ENCODE measurements at places on chromosomes 11 and 22.

DNA sequence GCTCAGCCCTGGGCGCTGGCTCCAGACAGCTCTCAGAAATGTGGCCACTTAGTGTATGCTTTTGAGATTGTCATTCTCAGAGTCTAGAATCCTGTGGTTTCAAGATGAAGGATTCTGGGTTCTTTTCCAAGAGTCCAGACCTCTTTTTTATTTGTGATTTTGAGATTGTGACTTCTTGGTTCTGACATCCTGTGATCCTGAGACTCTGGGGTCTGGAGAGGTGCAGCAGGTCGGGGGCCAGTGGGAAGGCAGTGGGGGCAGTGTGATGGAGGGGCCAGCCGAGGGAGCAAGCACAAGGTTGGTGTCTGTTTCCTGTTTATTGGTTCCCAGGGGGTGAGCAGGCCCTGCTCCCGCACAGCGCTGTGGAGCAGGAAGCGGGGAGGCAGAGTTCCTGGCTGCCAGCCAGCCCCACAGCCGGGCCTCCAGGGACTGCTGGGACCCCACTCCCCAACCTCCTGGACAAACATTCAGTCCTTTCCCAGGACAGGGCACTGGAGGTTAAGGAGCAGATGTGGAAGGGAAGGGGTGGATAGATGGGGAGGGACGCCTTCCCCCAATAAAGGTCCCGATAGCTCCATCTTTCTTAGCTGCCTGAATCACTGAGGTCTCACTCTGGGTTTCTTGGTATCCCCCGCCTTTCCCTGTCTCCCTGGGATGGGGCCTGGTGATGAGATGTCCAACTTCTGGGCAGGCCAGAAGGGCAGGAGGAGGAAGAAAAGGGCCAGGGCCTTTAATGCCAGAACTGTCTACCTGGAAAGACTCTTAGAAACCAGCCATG is 13.7 kb downstream of the ARHGEF17 start:
- DNase-seq, result no peak

DNA sequence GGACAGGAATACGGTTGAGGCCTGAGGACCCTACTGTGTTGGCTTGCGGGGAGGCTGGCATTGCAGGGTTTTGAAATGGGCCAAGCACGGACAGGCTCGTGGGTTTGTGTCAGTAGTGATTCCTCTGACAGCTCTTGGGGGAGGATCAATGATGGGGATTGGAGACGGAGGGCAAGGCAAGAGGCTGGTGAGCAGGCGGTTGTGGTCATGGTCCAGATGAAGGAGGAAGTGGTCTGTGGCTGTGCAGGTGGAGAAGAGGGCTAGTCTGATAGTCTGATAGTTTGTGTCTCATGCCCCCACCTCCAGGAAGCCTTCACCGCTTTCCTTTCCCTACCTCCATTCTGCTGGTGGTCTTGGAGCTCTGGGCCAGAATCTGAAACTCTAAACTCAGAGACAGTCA is 3.0 kb downstream of the MAFF start:
- DNase-seq, result no peak

DNA sequence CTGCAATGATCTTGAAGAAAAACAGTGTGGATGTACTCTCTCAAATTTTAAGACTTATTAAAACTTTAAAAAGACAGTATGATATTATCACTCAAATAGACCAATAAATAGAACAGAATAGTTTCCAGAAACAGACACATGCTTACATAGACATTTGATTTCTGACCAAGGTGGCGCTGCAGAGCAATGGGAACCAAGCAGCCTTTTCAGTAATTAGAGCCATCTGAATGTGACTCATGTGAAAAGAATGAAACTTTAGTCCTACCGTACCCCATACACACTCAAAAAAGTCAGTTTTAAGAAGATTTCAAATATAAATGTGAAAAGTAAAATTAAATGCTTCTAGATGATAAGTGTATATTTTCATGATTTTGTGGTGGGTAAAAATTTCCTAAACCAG is 74.2 kb upstream of the MS4A8 start:
- DNase-seq, result no peak

DNA sequence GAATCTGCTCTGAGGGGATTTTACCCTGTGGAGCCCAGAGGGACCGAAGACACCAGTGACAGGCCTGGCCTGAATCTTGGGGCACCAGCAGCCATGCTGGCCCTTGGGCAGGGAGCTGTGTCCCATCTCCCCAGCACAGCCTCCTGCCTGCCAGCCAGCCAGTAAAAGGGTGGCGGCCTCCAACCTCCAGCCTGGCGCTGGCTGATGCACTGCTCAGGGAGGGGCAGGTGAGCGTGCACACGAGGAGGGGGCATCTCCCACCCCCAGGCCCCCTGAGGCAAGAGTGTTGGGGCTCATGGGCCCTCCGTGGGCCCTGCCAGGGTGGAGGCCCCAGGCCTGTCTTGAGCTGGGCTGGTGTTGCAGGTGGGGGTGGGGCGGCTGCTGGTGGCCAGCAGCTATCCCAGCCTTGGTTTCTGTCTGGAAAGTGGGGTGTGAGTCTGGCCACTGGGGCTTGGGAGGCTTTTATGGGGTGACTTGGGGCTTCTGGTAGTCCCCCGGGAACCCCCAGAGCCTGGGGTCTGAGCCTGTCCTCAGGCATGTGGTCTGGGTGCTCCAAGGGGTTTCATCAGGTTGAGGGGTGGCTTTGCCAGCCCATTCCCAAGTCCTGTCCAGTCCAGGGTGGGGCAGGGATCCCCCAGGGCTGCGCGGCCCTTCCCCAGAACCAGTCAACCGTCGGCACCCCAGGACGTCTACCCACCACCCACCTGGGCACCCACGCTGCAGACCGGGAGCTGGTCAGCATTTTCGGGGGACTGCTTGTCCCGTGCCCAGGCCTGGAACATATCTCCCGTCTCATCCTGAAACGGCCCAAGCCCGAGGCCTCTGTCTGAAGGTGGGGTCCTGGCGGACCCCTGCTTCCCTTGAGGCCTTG is 17.8 kb downstream of the TSPAN4 start:
- DNase-seq, result no peak

GRCh38 chr22:30294830-30295229 is 5.5 kb upstream of the CASTOR1 start:
- no peak for DNase-seq

DNA sequence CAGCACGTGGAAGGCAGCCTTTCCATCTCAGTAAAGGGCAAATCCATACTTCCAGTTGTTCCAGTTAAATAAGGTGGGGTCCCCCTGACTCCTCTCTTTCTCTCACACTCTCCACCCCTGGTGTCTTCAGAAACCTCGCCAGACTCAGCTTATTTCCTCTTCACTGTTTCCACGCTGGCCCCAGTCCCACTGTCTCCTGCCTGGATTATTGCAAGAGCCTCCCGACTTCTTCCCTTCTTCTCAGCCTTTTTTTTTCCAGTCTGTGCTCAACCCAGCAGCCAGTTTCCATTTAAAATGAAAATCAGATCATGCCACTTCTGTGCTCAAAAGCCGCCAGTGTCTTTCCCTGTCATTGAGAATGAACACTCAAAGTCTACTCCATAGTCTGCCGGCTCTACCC is 131.4 kb downstream of the PKNOX2 start:
- DNase-seq, result no peak

DNA sequence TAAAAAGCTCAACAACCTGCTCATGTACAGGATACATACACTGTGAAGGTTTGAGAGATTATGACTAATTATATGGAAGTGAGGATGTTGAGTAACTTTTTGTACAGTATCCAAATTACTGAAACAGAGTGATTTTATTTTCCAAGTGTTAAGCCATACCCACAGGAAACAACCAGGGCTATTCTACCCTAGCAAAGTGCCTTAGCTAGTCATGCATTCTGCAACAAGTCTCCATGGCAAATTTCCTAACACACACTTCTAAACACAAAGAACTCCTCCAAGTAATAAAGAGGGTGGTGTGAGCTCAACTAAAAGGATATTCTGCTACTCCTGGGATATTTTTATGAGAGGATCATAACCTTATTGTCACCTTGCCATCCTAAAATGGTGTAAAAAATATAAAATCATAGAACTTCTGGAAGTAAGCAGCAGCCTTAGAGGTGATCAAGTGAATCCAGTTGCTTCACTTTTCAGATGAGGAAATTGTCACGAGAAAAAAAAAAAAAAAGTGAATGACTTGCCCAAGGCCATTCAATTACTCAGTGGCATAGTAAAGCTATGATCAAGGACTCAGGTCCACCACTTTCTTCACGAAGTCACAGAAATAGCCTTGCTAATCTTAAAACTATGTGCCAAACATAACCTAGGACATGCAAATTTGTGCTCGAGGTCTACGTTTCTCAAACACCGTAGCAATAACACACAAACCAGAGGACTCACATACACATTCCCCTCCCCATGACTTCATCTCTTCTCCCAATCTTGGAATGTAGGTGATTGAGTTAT is 4.2 kb downstream of the LGR4 start:
- DNase-seq, result no peak

Measured in NCI-H1436 treated with DMSO at 0.1 percent for 48 hours (cell line).